NCI-H526 treated with DMSO at 0.1 percent for 48 hours (cell line): ENCODE measurements at places on chromosomes 16 and 17.

GRCh38 chr17:34257299-34257985, 2.4 kb downstream of the CCL2 start:
- DNase-seq, result no peak

- no peak for DNase-seq
Observed at GRCh38 chr17:13157656-13158055, 139.8 kb upstream of the ELAC2 start.

GRCh38 chr17:17493249-17493985, 2.8 kb downstream of the RASD1 start:
- no peak for DNase-seq

DNA sequence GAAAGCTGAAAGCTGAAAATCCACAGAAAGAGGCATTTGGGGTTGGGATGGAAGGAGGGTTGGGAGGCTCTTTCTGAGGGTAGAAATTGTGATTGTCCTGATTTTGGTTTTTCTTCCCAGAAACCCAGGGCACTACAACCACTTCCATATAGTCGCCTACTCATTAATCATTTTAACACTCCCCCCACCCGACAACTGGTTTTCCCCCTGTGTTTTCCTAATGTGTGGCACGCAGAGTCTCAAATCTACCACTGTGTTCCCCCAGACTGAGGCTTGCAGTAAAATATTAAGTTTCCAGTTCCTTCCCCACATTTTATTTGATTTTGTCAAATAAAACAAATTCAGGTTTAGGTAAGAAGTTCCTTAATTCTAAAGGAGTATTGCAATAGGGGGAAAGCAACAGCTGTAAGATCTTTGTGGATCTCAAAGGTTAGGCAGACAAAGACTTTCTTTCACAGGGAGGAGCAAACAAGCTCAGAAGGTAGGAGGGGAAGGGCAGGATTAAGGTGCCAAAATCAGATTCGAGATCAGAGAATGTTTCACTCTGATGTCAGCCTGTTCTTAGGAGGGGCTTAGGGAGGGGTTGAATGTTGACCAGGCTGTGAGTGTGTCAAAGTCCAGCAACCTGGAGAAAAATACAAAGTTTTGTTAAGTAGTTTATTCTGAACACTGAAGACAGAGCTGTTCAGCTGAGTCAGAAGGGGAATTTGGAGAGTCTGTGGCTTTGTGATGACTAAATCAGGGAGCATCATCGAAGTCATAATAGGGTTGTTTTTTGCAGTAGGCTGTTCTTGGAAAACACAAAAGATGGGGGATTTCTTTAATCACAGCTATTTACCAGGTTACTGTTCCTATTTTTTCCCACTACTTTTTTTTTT, 3.6 kb downstream of the ZNF267 start:
- DNase-seq, result no peak

GRCh38 chr16:51072591-51072990, 78.5 kb downstream of the SALL1 start:
- no peak for DNase-seq

- DNase-seq, result no peak
Observed at GRCh38 chr17:8668176-8668740, 37.7 kb upstream of the MYH10 start.

DNA sequence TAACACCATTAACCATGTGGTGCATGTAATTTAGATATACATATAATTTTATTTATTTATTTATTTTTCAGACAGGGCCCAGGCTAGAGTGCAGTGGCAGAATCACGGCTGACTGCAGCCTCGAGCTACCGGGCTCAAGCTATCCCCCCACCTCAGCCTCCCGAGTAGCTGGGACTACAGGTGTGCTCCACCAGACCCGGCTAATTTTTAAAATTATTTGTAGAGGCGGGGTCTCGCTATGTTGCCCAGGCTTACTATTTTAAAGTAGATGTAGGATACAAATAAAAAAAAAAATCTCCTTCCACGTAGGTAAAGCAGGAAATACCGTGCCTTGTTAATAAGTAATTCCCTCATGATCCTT, 446 bp upstream of the COQ7 start:
- DNase-seq, result no peak

- DNase-seq, result no peak
Observed at GRCh38 chr17:12050646-12051225, 30.1 kb downstream of the MAP2K4 start.

DNA sequence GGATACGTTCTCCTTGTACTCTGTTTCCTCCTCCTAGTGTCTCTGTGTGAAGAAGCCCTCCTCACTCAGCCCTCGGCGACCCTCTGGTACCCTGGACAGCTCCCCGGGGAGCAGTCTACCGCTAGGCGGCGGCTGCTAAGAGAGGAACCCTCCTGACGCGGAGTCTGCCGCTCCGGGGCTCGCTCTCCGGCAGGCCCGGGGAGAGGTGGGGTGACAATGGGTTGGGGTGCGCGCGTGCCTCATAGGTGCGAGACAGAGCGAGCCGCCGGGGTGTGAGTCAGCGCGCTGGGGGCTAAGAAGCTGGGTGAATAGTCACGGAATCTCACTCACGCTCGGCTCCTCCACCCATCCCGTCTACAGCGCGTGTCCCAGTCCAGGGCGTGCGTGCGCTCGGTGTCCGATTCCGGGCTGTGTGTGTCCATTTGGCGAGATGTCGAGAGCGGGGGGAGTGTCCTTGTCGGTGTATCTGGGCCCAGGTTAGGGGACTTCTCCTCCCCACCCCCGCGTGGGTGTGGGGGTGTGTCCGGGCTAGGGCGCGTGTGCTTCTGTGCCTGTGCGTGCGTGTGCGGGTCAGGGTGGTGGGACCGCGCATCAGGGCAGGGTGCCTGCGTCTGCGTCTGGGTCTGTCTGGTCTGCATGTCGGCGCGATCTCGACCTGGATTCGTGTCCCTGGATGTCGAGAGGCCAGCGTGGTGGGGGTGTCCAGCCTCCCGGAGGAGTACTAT, 577 bp upstream of the HS3ST2 start:
- DNase-seq, result no peak

GRCh38 chr16:81446907-81447268, 2.3 kb downstream of the CMIP start:
- no peak for DNase-seq

GRCh38 chr17:13490906-13491482, 110.7 kb downstream of the HS3ST3A1 start:
- DNase-seq, result no peak

DNA sequence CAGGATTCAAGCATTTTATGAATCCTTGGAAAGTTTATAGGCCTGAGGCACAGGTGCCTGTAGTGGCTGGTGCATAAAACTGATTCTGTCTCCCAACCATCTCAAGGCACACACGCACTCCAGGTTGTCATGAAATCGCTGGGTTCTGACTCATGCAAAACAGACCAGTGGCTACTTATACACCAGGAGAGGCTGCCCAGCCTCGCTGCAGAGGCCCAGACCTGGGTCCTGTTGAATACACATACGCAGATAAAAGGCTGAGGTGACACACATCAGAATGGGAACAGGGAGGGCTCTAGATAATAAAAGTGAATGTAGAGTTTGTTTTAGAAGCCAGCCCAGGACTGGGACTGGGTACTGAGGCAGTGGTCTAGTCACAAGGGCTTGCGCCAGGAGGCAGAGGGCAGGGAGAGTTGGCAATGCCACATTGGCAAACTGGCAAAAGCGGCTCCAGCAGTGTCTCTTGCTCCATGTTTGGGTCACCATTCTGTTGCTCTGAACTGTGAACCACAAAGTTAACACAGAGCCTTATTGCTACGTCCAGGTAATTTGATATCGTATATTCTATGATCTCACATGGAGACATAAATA, 13.6 kb downstream of the OR1D5 start:
- DNase-seq, result no peak

DNA sequence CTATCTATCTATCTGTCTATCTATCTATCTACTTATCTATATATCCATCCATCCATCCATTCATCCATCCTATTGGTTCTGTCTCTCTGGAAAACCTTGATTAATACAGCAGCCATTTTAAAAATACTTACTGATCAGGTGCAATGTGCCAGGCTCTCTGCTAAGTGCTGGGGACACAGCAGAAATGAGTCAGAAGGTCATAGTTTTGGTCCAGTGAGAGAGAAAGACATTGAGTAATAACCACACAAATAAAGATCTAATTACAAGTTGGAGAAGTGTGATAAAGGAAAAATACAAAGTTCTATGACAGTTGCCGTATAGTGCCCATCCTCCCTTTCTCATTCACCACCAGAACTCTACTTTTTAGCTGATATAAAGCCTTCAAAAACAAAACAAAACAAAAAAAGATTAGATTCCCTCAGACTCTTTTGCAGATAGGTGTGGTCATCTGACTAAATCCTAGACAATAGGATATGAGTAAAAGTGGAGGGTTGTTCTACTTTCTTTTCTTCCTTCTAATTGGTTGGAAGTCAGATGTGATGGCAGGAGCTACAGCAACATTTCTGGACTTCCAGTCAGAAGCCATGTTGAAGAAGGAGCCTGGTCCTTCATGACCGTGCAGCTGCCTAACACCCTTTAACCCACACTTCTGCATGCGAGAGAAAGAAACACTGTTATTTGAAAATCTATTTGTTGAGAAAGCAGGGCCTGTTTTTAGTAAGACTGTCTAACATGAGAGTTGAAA, 72.0 kb upstream of the TOX3 start:
- no peak for DNase-seq

- no peak for DNase-seq
Observed at GRCh38 chr16:87806261-87806640, 40.5 kb upstream of the KLHDC4 start.

DNA sequence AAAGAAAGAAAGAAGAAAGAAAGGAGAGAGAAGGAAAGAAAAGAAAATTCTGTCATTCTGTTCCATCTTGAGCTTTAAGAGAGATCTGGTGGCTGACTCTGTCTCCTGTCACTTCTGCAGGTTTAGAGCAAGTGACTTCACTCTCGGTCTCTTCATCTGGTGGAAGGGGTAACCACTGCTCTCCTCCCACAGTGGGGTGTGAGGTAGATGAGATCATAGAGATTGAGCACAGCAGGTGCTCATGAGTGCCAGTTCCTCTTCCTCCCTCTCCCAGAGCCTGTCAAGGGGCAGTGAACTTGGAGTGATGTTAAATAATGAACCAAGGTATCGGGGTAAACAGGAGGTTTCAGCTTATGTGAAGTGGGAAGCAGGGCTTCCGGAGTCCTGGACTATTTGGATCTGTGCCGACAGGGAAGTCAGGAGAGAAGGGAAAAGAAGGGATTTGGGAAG, 47.7 kb downstream of the BEAN1 start:
- DNase-seq, result no peak

- DNase-seq, result peak; percentile 38
Observed at GRCh38 chr16:22007509-22008214, at the start of gene MOSMO. Gene MOSMO, plus strand, starts transcription at chr16:22008111. Its CDS starts 191 bp downstream, at chr16:22008302.

DNA sequence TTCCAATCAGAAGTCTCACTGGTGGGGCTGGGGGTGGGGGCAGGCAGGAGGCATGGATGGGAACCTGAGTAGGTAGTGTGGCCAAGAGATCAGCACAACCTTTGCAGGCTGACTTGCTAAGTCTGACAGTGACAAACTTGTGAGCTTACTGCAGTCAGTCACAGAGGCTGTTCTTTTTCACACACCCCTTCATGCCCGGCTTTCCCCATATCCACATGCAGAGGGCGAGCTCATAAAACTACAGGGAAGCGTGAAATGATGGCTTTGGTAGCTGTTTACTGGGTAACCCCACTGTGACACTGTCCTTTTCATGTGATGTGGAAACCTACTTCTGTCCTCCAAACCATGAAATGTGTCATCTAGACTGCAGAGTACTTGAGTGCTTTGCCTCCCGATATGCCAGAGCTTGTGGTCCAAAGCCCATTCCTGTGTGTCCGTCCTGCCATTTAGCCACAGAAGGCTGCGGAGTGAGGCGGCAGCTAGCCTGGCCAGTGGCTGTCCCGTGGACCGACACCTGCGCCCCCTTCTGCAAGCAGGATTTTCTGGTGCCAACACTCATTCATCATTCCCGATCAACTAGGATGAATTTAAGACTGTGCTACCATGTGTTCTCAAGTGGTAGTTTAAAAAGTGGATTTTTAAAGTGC, 9.8 kb downstream of the GEMIN4 start:
- no peak for DNase-seq

GRCh38 chr17:3788200-3788599, 12.8 kb downstream of the ITGAE start:
- DNase-seq, result no peak

DNA sequence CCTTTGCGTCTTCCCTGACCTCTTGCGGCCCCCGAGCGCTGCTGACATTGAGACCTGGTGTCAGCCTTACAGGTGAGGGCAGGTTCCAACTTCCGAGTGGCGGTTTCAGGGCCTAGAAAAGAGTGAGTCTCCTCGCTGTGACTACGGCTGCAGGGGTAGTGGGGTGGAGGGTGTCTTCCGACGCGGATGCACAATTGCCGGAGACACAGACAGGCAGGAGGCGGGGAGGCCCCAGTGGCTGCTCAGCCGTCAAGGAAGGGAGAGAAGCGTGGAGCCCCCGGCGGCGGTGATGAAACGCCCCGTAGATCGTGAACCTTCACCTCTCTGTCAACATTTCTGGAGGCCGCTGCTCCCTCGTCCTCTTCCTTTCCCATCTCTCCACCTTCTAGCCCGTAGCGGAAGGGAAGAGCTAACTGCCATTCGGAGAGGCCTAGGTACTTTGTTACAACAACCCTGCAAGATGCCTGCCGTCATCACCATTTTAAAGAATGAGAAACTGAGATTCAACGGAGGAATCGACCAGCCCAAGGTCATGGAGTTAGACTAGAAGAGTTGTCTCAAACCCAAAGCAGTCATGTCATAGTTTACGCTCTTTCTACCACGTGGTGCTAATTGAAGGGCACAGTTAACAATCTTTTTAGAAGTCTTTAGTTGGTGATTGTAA, 485 bp downstream of the DNAJA3 start:
- DNase-seq, result no peak

GRCh38 chr17:36498560-36499300, 12.2 kb downstream of the ZNHIT3 start:
- DNase-seq, result no peak

- no peak for DNase-seq
Observed at GRCh38 chr17:6757747-6758146, 1.9 kb downstream of the XAF1 start.

DNA sequence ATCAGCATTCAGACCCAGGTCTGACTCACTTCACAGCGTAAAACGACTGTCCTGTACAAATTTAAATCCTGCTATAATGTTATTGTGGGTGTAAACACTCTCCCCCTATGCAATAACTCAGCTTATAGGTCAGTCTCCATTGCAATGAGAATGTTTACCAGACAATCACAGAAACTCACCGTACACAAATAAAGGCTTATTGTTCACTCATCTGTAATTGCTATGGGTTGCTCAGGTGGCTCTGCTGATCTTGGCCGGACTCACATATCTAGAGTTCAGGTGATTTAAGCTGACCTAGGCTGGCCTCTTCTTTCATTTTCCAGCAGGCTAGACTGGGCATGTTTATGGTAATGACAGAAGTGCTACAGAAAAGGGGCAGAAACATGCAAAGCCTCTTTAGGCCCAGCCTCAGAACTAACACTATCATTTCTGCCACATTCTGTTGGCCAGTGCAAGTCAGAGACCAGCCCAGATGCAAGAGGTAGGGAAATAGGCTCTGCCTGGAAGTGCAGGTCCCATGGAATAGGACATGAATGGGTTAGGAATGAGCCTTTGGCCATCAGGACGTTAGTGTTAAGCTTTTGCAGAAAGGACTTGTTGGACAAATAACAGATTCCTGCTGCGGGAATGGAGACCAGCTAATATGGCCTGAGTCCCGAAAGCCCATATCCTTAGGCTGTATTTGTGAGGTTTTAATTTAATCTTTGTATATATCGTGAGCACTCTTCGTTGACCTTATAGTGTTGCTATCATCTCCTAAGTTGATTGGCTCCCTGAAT, 44.0 kb downstream of the HLF start:
- DNase-seq, result no peak

- no peak for DNase-seq
Observed at GRCh38 chr16:54939510-54940278, 9.0 kb downstream of the IRX5 start.

- no peak for DNase-seq
Observed at GRCh38 chr16:55340445-55340844, 16.4 kb downstream of the IRX6 start.
